ENCODE measurements at places on chromosomes 12 and 14.

DNA sequence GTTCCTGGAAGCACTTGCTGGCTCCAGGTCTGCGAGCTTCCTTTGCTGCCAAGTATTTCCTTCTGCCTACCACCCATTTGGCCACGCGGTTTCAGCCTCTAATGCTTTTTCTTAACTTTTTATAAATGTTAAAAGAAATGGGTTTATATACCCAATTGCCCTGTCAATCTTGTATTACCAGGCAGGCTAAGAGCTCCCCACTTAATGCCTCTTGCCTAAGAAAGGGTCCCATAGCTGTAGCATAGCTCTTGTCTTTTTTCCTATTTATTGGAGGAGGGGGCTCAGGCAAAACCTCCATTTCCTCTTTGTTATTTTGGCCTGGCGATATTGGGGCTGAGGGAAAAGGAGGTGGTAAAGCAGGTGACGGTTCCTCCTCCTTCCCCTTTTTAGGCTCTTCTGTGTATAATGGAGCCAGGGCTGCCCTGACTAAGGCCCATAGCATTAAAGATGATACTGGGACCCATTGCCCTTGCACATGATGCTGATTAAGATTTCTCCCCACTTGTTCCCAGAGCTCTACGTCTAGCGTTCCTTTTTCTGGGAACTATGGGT, 21.6 kb upstream of the BLTP3B start:
- no peak overlapping the region for H3K27ac ChIP-seq
- DNase-seq, result no peak
- no peak overlapping the region for H3K4me3 ChIP-seq
- no peaks in the 10 kb centered on the region for H3K36me3 ChIP-seq
- H3K27me3 ChIP-seq, result no peaks in the 10 kb centered on the region

DNA sequence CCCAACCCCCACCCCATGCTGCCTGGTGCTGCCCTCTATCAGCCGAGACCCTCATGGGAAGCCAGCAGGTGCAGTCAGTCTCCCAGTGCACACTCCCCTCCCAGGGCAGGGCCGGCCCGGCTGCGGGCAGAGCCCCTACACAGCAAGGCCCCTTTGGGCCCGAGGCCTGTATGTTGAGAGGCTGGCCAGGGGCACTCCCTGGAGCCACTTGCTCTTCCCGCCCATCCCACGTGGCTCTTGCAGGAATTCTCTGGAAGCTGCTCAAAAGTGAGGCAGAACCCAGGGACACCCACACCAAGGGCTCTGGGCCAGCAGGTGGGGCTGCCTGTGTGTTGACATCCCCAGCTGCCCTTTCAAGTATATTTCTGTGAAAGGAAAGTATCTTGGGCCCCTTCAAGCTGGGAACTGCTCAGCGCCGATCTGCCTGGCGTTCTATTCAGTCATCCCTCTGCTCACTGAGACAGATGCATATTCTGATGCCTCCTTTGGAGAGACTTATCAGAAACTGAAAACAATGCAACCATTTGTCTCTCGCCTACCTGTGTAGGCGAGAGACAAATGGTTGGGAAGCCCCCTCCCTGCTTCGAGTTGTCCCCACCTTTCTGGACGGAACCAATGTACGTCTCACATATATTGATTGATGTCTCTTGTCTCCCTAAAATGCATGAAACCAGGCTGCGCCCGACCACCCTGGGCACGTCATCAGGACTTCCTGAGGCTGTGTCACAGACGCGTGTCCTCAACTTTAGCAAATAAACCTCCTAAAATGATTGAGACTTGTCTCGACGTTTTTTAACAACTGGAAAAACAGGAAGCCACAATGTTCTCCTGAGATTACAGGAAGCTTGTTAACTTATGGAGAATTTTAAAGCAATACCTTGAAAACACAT, 6.0 kb downstream of the GPR132 start:
- H3K27ac ChIP-seq, result no peak overlapping the region
- no peaks in the 10 kb centered on the region for H3K4me1 ChIP-seq
- H3K36me3 ChIP-seq, result no peaks in the 10 kb centered on the region
- H3K27me3 ChIP-seq, result no peaks in the 10 kb centered on the region

DNA sequence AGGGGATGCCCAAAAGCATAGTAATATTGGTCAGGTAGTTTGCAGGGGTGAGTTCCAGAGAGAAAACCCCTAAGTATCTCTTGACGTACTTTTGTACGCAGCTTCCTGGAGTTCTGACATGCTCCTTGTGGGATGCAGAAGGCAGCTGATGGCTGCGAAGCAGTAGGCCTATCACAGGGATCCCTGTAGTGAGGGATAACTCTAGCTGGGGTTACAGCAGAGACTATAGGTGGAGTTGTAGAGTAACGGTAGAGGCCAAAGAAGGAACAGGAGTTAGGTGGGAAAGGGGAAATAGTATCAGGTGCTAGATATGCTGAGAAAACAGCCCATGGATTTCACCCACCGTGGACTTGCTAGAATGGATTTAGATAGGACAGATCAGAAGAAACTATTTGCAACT, 37.3 kb downstream of the MGST1 start:
- H3K36me3 ChIP-seq, result no peaks in the 10 kb centered on the region
- no peaks in the 10 kb centered on the region for H3K27me3 ChIP-seq
- no peak for DNase-seq
- H3K27ac ChIP-seq, result no peak overlapping the region
- H3K4me1 ChIP-seq, result no peaks in the 10 kb centered on the region
- no peak overlapping the region for H3K4me3 ChIP-seq

GRCh38 chr14:82445810-82446570, 912.3 kb upstream of the SEL1L start:
- no peak for DNase-seq
- no peaks in the 10 kb centered on the region for H3K4me1 ChIP-seq
- H3K27ac ChIP-seq, result no peak overlapping the region
- H3K4me3 ChIP-seq, result no peak overlapping the region
- H3K36me3 ChIP-seq, result no peaks in the 10 kb centered on the region
- no peaks in the 10 kb centered on the region for H3K27me3 ChIP-seq

- no peaks in the 10 kb centered on the region for H3K4me1 ChIP-seq
- H3K27me3 ChIP-seq, result no peaks in the 10 kb centered on the region
Measured at GRCh38 chr12:30902001-30902400, 24.5 kb upstream of the TSPAN11 start.

GRCh38 chr12:74381958-74382357, 155.7 kb upstream of the ATXN7L3B start:
- H3K36me3 ChIP-seq, result no peaks in the 10 kb centered on the region
- no peak overlapping the region for H3K4me3 ChIP-seq
- H3K27ac ChIP-seq, result no peak overlapping the region
- no peak for DNase-seq

DNA sequence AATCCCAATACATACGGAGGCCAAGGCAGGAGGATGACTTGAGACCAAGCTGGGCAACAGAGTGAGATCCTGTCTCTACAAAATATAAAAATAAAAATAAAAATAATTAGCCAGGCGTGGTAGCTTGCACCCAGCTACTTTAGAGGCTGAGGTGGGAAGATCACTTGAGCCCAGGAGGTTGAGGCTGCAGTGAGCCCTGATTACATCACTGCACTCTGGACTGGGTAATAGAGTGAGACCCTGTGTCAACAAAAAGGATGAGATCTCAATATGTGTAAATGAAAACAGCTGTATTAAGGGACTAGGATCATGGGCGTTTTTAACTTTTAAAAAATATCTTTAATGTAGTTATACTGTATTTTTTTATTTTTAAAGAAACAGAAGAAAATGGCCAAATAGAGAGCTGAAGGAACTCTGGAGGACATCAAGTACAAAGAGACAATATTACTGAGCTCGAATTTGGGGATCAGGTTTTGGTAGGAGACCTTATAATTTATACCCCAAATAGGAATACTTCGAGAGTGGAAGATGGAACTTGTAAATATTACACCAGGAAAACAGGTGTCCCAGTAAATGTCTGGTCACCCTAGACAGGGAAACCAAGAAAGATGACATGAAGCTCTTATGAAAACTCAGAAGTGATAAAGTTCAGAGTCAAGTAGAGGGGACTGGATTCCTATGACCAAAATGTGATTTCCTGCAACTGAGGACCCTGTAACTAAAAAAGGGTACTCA, 13.1 kb downstream of the BATF start:
- no peaks in the 10 kb centered on the region for H3K27me3 ChIP-seq
- no peak overlapping the region for H3K4me3 ChIP-seq
- H3K36me3 ChIP-seq, result no peaks in the 10 kb centered on the region

- no peak overlapping the region for H3K4me3 ChIP-seq
- no peak overlapping the region for H3K27ac ChIP-seq
- H3K27me3 ChIP-seq, result no peaks in the 10 kb centered on the region
Measured at GRCh38 chr14:31204593-31205534, 2.7 kb downstream of the HECTD1 start.

- H3K36me3 ChIP-seq, result no peaks in the 10 kb centered on the region
- DNase-seq, result no peak
- no peaks in the 10 kb centered on the region for H3K27me3 ChIP-seq
- no peak overlapping the region for H3K4me3 ChIP-seq
Measured at GRCh38 chr14:99473458-99473857, 7.2 kb downstream of the SETD3 start.

DNA sequence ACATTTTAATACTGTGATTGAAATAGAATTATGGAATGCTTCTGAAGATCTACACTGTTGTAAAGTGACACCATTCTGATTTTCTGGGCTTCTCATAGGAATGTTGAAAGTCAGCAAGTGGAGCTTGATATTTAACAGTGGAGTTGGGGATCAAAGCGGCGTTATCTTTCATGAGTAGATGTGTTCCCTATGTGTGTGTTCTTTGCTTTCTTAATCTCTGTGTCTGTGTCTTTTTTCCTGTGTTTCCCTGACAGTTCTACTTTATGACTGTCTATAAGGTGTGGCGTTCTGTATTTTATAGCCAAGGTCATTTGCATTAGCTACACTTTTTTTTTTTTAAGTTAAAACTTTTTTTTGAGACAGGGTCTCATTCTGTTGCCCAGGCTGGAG, 24.7 kb downstream of the SYNE2 start:
- H3K36me3 ChIP-seq, result no peaks in the 10 kb centered on the region
- no peak overlapping the region for H3K4me3 ChIP-seq
- H3K27me3 ChIP-seq, result no peaks in the 10 kb centered on the region
- no peak for DNase-seq

- no peak overlapping the region for H3K4me3 ChIP-seq
- H3K27me3 ChIP-seq, result no peaks in the 10 kb centered on the region
- H3K36me3 ChIP-seq, result no peaks in the 10 kb centered on the region
- no peaks in the 10 kb centered on the region for H3K4me1 ChIP-seq
- H3K27ac ChIP-seq, result no peak overlapping the region
Measured at GRCh38 chr12:96094201-96094600, 58.8 kb upstream of the LTA4H start.

GRCh38 chr12:68772714-68773113, 26.7 kb downstream of the SLC35E3 start:
- no peaks in the 10 kb centered on the region for H3K4me1 ChIP-seq
- H3K27me3 ChIP-seq, result no peaks in the 10 kb centered on the region
- H3K4me3 ChIP-seq, result no peak overlapping the region
- peaks cover 2% of the 10 kb centered on the region for H3K36me3 ChIP-seq
- DNase-seq, result no peak
- no peak overlapping the region for H3K27ac ChIP-seq

- H3K27me3 ChIP-seq, result no peaks in the 10 kb centered on the region
- no peaks in the 10 kb centered on the region for H3K36me3 ChIP-seq
- no peak for DNase-seq
- no peaks in the 10 kb centered on the region for H3K4me1 ChIP-seq
Measured at GRCh38 chr12:83471341-83471740, 784.6 kb downstream of the TMTC2 start.

- peak overlapping the region; percentile 58 for H3K27ac ChIP-seq
- peak overlapping the region; percentile 45 for H3K4me3 ChIP-seq
- no peaks in the 10 kb centered on the region for H3K27me3 ChIP-seq
- peaks cover 3% of the 10 kb centered on the region for H3K4me1 ChIP-seq
Measured at GRCh38 chr12:41189395-41190251, 1.5 kb downstream of the PDZRN4 start.

GRCh38 chr12:84643993-84644392, 268.6 kb downstream of the SLC6A15 start:
- H3K4me1 ChIP-seq, result no peaks in the 10 kb centered on the region
- no peaks in the 10 kb centered on the region for H3K36me3 ChIP-seq
- no peak for DNase-seq

Data from aorta (tissue), 5 donors.